ENCODE measurements at places on chromosomes 16 and 17. TPM values are rescaled to one million over a fixed set of nuclear protein-coding genes. Genes with fewer than 3 reads are reported as not detected.

GRCh38 chr17:19645734-19646201 lies 2.8 kb upstream of the ALDH3A2 start:
- H3K27ac ChIP-seq, result peak overlapping the region; percentile 18
- no peak for DNase-seq
- no peaks in the 10 kb centered on the region for H3K27me3 ChIP-seq

DNA sequence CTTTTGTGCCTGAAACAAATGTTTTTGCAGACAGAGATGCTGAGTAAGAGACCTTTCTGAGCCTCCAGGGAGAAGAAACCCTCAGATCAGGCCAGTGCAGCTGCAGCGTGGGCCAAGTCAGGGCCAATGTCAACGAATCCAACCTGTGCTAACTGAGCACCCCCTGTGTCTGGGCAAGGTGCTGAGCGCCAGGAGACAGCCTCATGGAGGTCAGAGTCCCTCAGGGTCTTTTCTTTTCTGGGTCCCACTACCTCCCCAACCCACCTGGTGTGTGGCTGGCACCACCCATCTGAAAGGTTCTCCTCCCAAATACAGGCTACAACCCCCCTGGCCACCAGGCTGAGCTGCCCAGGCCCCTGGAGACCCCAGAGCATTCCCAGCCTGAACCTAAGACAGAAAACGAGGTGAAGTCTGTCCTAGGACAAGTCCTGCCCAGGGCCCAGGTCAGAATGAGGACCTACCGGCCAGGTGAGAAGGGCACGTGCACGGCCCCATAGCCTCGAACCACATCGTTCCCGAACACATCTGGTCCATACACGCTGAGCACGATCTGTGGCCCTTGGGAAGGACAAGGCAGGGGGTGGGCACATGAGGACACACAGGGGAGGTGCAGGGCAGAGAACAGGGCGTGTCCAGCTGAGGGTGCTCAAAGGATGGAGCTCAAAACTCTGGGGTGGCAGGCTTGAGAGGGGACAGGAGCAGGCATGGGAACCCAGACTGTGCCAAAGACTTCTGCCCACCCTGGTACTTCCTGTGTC lies 15.0 kb downstream of the B9D1 start:
- no peaks in the 10 kb centered on the region for H3K27me3 ChIP-seq
- H3K36me3 ChIP-seq, result no peaks in the 10 kb centered on the region
- no peak overlapping the region for H3K4me3 ChIP-seq
- no peak for DNase-seq

GRCh38 chr16:54928411-54929089 lies 2.1 kb upstream of the IRX5 start:
- peaks cover 18% of the 10 kb centered on the region for H3K4me1 ChIP-seq
- H3K4me3 ChIP-seq, result peak overlapping the region; percentile 73
- peak; percentile 77 for DNase-seq
- H3K27me3 ChIP-seq, result peaks cover 99% of the 10 kb centered on the region

- H3K4me3 ChIP-seq, result no peak overlapping the region
- H3K27ac ChIP-seq, result no peak overlapping the region
- DNase-seq, result no peak
- peaks cover 5% of the 10 kb centered on the region for H3K36me3 ChIP-seq
Measured at GRCh38 chr17:8894202-8894671, 26.8 kb upstream of the PIK3R6 start.

GRCh38 chr16:81810894-81811538 lies 31.9 kb downstream of the PLCG2 start:
- no peaks in the 10 kb centered on the region for H3K4me1 ChIP-seq
- H3K36me3 ChIP-seq, result no peaks in the 10 kb centered on the region
- no peak overlapping the region for H3K27ac ChIP-seq
- H3K27me3 ChIP-seq, result no peaks in the 10 kb centered on the region

DNA sequence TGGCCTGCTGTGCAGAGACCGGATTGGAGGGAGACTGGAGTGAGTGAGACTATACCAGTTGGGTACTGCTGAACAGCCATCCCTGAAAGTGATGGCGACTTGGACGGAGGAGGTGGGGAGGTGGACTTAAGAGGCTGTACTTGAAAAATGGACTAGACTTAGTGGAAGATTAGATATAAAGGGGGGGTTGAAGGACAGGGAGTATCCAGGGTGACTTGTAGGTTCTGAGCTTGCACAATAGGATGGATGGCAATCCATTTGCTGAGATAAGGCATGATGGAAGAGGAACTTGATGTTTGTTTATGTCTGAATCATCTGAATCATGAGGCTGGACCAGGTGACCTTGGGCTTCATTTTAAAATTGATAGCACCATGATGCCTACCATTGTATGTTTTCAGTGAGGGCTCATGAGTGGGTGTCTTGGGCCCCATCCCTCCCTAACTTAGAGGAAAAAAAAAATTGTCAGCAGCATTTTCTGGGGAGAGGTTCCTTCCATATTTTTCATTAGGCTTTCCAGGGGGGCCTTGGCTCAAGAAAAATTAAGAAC lies 41.2 kb downstream of the PRKCA start:
- H3K27me3 ChIP-seq, result no peaks in the 10 kb centered on the region
- H3K36me3 ChIP-seq, result no peaks in the 10 kb centered on the region
- no peak for DNase-seq
- peaks cover 53% of the 10 kb centered on the region for H3K4me1 ChIP-seq
- H3K4me3 ChIP-seq, result no peak overlapping the region
- no peak overlapping the region for H3K27ac ChIP-seq

GRCh38 chr17:75271955-75272847 lies 1.2 kb upstream of the MIF4GD start:
- DNase-seq, result no peak
- peak overlapping the region; percentile 97 for H3K27ac ChIP-seq
- no peaks in the 10 kb centered on the region for H3K27me3 ChIP-seq
- peak overlapping the region; percentile 92 for H3K4me3 ChIP-seq
- peaks cover 35% of the 10 kb centered on the region for H3K4me1 ChIP-seq
- H3K36me3 ChIP-seq, result peaks cover 21% of the 10 kb centered on the region

Gene PRAC2
- total RNA-seq, result not detected

Gene CDRT15
- total RNA-seq, result not detected

Gene INCA1
- total RNA-seq, result 6.1 TPM

Gene OTOP2
- total RNA-seq, result not detected

Gene NXN
- 26.9 TPM for total RNA-seq

Gene ZNF689
- 0.58 TPM for total RNA-seq

Gene SPNS2
- total RNA-seq, result 4.1 TPM

Gene TBC1D3E
- 3.5 TPM for total RNA-seq

Measured in stomach (tissue), 19 donors.